Stimulated activated CD4-positive, alpha-beta T cell treated with anti-CD3 and anti-CD28 coated beads, Interleukin-2, amount 100 ng/mL, for 48 hours (primary cell): ENCODE measurements at places on chromosomes 1 and 21.

DNA sequence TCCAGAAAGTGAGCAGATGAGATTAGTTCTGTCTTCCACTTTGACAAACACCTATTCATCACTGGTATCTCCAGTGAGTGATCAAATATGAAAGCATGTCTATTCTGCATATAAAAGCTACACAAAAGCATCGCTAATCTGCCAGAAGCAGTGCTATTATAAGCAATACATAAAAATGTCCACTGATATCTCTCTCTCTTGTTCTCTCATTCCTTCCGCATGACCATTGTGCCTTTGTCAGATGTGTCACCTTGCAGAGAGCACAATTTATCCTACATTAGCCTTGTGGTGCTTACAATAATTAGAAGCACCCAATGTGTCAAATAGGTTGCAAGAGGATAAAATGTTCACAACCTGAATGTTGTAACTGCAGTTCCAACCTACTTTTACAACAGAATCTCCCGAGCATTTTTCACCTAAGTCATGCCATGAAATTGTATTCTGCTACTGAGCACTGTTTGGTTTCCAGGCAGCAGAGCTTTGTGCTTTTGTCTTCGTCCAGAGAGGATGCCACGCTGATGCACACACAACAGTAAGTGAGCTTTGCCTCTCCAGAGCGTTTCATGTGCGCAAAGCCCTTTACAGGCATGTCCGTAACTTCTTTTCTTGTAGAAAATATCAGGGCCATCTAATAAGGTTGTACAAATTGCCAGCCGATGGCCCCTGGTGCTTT lies 198.7 kb upstream of the PLD5 start:
- DNase-seq = no peak

DNA sequence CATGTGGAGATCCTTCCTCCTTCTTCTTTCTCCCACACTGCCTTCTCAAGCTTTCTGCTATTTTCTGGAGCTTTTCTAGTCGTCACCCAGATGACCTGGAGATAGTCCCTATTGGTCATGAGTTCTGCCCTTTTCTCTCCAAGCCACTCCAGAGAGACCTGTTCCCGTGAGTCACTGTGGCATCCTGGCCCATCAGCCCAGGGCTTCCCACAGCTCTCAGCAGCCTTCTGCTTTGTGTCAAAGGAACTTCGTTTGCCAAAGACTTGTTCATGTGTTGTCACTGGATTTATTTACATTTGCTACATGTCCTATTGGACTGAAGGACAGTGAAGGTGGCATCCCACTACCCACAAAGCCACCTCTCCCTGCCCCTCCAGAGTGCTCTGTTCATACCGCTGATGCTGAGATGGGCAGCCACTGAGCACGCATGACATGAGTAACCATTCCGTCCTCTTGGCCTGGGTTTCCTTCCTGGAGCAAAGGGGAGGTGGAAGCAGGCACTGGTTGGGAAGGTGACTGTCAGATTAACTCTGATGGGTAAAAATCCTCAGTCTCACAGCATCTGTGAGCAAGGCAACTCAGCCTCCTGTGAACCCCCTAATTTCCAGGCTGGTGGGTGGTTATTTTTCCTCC lies 119.2 kb downstream of the EDEM3 start:
- DNase-seq = no peak

DNA sequence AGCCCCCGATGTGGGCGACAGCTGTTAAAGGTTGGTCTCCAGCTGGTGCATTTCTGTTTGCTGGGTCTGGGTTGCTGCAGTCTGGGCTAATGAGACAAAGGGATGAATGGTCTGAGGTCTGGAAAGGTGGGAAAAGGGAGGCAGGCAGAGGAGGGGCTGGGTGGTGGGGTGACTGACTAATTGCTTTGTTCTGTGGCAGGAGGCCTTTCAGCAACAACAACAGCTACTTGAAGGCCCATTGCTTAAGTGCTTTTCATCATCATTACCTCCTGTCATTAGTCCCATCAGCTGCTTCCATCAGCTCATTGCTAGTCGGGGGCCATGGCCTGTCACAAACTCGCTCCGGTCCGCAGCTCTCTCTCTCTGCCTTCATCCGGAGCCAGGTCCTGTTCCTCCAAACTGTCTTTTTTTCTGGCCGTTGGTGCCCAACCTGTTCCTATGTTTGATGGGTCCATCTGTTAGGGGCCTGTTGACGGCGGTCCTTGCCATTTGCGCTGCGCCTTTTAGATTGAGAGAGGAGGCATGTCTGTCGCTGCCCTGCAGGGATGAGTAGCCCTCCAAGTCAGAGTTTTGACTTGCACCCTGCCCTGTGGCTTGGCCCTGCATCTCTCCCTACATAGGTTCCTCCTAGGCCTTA lies 105.6 kb upstream of the PLXNA2 start:
- DNase-seq = no peak

DNA sequence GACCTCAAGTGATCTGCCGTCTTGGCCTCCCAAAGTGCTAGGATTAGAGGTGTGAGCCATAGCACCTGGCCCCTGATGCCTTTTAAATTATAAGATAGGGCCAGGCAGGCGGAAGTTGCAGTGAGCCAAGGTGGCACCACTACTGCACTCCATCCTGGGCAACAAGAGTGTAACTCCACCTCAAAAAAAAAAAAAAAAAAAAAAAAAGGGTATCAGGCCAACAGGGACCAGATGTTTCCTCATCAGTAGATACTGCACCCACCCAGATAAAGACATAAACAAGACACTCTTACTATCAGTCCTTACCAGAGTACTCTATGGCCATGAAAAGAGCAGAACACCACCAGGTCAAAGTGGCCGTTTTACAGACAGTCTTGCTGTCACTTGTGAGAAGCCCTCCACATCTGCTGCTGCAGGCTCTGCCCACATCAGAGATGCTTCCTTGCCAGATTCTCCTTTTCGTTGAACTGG lies 3.3 kb downstream of the C21orf58 start:
- no peak for DNase-seq

DNA sequence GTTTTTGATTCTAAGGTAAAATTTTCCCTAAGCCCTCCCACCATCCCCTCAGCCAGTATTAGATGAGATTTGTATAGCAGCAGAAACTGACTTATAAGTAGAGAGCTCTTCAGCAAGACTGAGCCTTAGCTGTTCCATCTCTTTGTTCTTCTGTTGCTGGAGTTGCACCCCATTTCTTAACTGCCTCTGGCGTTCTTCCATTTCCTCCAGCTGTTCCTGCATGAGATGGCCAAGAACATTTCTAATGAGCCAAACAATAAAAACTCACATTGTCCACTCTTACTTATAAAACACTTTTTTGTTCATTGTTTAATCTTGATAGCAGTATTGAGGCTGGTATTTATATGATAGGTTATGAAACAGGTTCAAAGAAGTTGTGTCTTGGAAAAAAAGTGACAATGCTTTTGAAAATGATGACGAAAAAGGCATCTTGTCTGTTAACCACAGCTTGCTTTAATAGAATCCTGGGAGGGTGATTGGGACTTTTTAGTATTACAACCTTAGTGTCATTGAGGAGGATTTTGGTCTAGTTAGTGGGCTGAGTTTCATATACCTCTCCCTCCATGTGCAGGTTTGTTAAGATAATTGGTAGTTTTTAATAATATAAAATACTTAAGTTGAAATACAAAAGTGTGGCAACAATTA lies 18.3 kb downstream of the SYNC start:
- DNase-seq = no peak

- DNase-seq = no peak
These were observed 411.0 kb upstream of the ESRRG start for GRCh38 chr1:217133958-217134856.

GRCh38 chr1:3002349-3003038 lies 18.8 kb upstream of the ACTRT2 start:
- no peak for DNase-seq

- DNase-seq = no peak
These were observed 35.2 kb upstream of the ZNF326 start for GRCh38 chr1:89959719-89960118.

GRCh38 chr1:11524465-11525150 lies 45.7 kb downstream of the DISP3 start:
- no peak for DNase-seq

DNA sequence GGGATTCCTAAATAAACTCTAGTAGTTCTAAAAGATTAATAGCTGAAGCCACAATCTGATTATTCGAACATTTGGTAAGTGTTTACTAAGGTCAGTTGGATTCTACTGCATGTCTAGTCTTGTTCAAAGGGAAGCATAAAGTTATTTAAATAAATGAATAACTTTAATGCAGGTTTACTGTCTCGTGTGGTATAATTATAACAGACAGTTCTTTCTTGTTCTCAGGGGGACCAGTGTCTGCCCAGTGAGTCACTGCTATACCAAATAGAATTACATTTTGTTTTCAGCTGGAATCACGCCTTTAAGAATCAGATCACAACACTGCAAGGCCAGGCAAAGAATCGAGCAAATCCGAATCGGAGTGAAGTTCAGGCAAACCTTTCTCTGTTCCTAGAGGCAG lies 45.1 kb downstream of the SMG7 start:
- DNase-seq = no peak

GRCh38 chr1:161071886-161072371 lies 2.2 kb upstream of the ARHGAP30 start:
- DNase-seq = peak; percentile 41

- DNase-seq = no peak
These were observed 27.9 kb downstream of the CACNA1S start for GRCh38 chr1:201084295-201084694.

DNA sequence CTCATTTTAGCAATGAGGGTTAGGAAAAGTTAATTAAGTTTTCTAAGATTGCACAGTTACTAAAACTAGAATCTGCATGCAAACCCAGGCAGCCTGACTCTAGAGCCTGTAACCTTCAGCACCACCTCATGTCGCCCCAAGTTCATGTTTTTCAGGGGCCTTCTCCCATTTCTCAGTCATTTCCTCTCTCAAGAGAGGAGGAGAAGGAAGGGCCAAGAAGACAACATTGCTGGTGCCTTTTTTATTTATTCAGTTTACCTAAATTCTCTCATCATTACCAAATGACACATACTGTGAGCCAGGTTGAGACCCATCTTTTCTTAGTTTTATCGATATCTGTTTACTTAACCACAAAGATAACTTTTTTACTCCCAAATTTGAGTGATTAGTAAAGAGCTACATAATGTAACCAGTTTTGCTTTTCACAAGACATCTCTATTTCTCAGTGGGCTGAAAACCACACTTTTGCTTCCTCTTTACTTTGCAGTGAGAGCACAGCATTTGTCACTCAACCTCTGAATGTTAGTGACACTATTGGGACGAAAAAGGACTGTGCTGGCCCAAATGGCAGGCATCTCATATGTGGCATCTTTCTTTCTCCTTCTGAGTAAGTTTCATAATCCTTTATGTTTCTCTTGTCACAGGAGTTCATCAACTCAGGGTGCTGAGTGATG lies at the start of gene CD101:
CD101 (plus strand) TSS at position 507 of the 674 bp plus-strand sequence; CDS start at position 565, 58 bp downstream.
- peak; percentile 22 for DNase-seq

GRCh38 chr1:171115280-171115897 lies 24.7 kb downstream of the FMO3 start:
- no peak for DNase-seq

DNA sequence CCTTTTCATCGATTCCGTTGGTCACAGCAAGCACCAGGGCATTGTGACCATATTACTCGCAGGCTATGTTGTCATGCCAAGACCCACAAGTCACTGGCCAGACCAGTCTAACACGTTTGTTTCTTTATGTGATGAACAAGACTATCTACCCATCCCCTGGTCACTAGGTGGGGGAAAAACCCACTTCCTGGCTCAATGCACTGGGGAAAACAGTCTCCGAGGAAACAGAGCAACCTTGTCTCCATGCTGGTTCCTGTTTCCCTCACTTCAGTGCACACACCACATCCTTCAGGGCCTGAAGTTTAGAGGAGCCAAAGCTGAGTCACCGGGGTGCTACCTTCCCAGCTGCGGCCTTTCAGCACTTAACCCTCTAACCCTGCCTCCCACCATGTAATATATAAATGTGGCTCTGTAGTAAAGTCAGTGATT lies 20.9 kb downstream of the ERICH3 start:
- no peak for DNase-seq

DNA sequence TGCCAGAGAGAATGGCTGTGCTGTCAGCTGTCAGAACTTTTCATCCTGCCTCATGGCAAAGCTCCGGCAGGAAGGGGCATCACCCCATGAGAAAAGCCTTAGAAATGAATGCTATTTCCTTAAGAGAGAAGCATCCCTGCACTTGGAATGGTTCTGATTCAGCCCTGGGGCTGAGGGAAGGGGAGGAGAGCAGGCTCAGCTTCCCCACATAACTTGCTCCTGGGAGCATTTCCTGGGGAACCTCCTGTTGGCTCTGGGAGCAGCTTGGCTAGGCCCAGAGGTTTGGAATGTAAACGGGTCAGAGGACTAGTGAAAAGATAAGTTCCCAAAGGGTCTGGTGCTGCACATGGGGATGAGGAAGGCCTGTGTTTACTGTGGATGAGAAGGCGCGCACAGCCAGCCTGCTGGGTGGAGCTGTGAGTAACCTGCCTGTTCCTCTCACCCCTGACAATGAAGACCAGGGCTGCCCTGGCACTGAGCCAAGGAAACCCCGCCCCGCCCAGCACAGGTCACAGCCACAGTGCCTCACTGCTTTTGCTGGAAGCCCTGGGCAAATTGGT lies 5.0 kb downstream of the PRELP start:
- peak; percentile 34 for DNase-seq

GRCh38 chr1:236395230-236395946 lies 1.3 kb downstream of the EDARADD start:
- DNase-seq = peak; percentile 24

GRCh38 chr1:81757398-81758020 lies 43.2 kb upstream of the ADGRL2 start:
- DNase-seq = no peak

- no peak for DNase-seq
These were observed 14.4 kb downstream of the SLC5A9 start for GRCh38 chr1:48236716-48237470.

DNA sequence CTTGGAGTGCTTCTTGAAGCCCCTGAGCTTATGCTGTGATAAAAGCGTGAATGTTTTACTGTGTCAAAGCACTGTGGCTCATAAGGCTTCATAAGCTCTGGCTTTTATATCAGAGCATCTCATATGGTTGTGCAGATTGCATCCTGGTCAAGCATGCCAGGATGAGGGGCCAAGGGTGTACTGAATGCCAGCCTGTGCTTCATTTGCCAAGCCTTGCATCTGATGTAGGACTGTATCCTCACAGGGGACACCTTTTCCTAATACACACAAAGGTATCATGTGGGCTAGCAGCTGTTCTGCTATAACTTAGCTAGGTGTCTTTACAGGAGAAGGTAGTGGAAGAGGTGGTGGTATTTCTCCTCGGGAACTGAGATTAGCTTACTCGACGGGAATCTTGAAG lies 134.7 kb downstream of the ST6GALNAC3 start:
- DNase-seq = no peak

- no peak for DNase-seq
These were observed 17.1 kb upstream of the KCNJ15 start for GRCh38 chr21:38239672-38240071.
